ENCODE measurements at places on chromosomes 5 and 9.

DNA sequence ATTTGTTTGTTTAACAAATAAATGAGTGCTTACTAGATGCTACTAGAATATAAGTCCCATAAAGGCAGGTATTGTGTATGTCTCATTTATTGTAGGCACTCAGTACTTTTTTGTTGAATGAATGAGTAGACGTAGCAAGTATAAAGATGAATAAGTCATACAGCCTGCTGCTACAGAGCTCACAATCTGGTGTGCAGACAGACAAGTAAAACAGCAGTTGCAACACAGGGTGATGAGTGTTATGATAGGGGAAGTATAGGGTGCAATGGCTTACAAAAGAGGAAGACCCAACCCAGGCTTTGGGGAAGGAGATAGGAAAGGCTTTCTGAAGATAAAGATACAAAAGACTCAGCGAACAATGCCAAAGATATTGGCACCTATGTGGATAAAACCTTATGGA, 47.7 kb downstream of the SH3RF2 start:
- DNase-seq = no peak

DNA sequence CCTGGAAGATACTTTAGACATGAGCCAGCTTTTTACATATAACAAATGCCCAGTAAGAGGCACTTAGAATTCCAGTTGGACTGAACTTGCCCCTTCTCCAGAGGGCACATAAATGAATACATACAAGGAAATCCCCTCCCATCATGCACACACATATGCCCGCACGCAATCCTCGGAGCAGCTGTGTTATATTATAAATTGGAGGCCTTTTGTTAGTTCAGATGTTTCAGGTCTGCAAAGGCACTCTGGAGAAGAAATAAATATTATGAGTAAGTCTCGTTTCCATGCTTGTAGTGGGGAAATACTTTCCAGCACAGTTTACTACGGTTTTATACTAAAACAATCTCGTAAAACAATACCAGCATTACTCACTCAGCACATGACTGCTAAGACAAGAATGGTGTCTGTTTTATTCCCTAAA, 17.6 kb upstream of the MUSK start:
- DNase-seq = no peak

DNA sequence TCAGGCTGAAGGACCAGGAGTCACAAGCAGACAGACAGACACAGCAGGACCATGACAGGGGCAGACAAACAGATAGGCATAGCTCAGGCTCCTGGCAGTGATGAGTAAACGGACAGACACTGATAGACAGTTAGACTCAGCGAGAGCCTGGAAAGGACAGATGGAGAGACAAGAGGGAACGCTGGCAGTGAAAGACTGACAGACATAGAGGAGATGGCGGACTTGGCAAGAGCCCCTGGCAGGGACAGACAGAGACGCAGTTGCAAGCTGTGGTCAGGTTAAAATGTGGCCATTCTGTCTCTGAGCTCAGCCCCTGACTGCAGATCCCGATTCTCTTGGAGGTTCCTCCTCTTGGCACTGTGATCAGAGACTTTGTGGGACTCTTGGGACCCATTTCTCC, 13.6 kb downstream of the CSF2 start:
- no peak for DNase-seq

- DNase-seq = peak; percentile 25
Measured at GRCh38 chr9:117718085-117718484, 13.9 kb downstream of the TLR4 start.

GRCh38 chr5:3307982-3308621, 287.5 kb upstream of the IRX1 start:
- DNase-seq = no peak

DNA sequence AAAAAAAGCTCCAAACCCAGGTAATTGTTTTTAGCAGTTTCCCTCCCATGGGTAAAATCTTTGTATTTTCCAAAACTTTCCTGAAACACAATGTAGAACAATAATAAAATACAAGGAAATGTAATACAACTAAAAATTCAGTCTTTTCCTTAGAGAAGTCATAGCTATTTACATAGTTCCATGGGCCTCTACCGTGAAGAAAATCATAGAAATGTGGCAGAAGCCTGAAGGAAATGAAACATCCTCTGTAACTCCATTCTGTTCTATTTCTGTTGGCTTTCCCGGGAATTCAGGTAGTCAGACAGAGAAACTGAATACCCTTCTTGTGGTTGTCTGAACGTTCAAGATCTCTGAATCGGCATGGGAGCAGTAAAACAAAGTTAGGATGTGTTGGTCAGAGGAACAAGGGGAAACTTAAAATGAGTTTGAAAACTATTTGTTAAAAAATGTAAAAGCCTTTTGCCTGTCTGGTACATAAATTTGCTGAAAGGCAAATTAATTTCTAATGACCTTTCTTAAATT, 202.4 kb upstream of the ZNF608 start:
- no peak for DNase-seq

DNA sequence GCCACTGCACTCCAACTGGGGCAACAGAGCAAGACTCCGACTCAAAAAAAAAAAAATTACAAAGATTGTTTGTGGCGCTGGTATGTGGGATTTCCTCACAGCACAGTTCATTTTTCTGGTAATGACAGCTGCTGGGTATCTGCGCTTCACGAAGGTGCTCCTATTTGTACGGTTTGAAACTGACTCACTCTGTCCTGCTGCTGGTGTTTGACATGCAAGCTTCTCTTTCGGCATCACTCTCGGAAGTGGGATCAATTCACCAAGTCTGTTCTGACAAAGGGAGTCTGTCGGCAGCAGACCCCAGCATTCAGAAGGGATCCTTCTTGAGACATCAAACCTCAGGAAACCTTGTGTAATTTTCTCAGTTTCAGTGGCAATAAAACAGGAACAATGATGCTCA, 26.3 kb downstream of the MAML1 start:
- DNase-seq = no peak

GRCh38 chr9:126061575-126061974, 265.1 kb upstream of the MVB12B start:
- no peak for DNase-seq

DNA sequence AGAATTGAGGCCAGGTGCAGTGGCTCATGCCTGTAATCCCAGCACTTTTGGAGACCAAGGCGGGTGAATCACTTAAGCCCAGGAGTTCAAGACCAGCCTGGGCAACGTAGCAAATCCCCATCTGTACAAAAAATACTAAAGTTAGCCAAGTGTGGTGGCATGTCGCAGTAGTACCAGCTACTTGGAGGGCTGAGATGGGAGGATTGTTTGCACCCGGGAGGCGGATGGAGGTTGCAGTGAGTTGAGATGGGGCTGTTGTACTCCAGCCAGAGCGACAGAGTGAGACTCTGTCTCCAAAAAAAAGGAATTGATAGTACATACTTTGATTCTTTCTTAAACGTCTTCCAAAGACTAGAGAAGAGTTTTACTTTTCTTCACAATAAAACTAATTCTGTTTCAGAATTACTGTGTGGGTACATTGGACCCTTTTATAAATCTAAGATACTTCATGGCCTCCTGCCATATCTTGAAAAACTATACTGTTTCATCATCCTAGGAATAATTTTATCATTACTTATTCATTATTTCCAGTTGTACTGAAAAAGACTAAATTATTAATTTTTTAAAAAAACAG, 132.0 kb upstream of the GRHPR start:
- DNase-seq = no peak

DNA sequence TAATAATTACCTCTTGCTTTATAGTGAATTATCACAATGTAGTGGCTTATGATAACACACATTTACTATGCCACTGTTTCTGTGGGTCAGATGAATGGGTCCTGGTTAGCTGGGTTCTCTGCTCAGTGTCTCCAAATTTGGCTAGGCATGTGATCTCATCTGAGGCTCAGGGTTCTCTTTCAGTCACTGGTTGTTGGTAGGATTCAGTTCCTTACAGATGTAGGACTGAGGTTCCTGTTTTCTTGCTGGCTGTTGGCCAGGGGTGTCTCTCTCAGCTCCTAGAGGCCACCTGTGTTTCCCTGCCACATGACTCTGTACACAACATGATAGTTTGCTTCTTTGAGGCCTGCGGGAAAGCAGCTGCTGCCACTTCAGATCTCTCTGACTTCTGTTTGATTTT, 7.1 kb downstream of the NFX1 start:
- DNase-seq = peak; percentile 49

DNA sequence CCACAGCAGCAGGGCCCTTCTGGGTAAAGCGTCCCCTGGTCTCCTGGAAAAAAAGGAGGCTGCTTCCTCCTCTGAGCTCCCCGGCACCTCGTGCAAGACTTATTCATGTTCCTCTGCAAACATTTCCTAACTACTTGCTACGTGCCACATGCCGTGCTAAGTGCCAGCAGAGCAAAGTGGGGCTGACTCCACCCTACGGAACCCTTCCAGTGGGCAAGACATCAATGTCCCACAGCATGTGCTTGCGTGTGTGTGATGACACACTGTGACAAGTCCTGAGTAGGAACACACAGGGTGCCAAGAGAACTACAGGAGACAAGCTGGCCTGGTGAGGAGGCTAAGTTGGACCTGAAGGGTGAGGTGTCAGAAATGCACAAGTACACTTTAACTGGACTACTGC, 57.4 kb downstream of the SEMA4D start:
- DNase-seq = no peak

GRCh38 chr9:108463932-108464606, 391.7 kb downstream of the ACTL7B start:
- DNase-seq = no peak

- peak; percentile 50 for DNase-seq
Measured at GRCh38 chr5:154367101-154367500, 78.7 kb upstream of the SAP30L start.

- DNase-seq = peak; percentile 86
Measured at GRCh38 chr5:176629853-176630680, at the start of the genes EIF4E1B and SNCB. EIF4E1B (plus strand) TSS chr5:176630675; CDS start chr5:176642788, 12,113 bp downstream. SNCB (minus strand) TSS chr5:176630534; CDS start chr5:176629654, 880 bp downstream.

DNA sequence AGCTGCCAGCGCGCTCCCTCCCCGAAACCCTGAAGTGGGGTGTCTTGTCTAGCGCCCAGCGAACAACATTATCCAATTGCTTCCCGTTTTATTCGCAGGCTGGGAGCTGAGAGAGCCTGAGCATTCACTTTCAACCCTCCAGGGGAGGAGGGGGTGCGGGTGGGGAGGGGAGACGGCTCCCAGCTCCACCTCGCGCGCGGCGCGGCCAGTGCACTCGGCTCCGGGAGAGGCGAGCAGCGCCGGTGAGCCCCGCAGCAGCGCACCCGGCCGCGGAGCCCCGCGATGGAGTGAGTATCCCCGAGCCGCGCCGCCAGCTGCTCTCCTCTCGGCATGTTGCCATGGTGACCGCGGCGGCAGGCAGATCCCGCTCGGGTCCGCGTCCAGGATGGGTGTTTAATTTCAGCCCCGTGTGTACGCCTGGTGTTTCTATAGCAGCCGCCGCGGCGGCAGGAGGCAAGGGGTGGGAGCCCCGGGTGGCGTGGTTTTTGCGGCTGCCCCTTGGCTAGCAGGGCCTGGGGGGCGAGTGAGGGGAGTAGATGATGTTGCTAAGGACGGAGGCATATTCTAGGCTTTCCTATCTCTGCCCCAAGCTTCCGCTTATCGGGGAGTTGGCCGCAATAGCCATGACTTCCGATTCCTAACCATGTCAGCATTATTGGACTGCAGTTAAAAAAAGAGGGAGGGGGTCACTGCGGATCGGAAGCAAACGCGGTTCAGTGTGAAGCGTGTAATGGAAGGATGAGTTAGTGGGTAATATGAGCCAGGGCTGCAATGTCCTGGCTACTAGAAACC, 139.2 kb upstream of the PALM2AKAP2 start:
- no peak for DNase-seq

GRCh38 chr9:127076860-127077643, 45.4 kb downstream of the ANGPTL2 start:
- no peak for DNase-seq

GRCh38 chr5:163310997-163311396, 126.4 kb upstream of the CCNG1 start:
- DNase-seq = no peak

GRCh38 chr9:121498487-121499176, 1.0 kb downstream of the GGTA1 start:
- peak; percentile 53 for DNase-seq

DNA sequence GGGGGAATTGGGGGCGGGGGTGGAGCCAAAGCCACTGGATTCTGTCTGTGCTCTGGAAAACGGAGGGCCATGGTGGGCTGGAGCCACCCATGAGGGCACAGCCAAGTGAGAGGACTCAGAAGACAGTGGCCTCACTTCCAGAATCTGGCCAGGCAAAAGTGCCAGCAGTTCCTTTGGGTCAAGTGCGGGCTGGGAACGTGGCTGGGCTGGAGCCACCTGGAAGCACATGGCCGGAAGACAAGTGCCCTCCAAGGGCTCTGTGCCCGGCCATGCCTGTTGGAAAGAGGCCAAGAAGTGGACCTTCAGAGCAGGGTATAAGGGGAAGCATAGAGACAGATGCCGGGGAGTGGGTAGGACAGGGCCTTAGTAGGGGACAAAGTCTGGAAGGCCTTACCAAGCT, 11.7 kb upstream of the SH3PXD2B start:
- DNase-seq = no peak

GRCh38 chr9:7324152-7324598, 475.4 kb downstream of the DMAC1 start:
- no peak for DNase-seq

DNA sequence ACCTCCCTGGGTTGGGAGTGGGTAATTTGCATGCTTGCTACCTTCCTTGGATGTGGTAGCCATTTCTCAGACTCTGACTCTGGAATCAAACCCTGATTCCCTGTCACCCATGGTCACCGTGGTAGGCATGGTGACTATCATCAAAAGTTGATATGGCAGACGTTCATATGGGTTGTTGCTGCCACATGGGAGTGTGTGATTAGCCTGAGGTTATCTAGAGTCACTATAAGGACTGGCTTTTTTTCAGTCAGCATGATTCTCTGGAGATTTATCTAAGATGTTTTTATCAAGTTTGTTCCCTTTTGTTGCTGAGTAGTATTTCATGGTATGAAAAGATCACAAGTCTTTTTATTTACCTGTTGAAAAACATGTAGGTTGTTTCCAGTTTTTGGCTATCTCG, 7.0 kb downstream of the RCL1 start:
- DNase-seq = no peak

- no peak for DNase-seq
Measured at GRCh38 chr9:89884356-89885083, 279.7 kb downstream of the GADD45G start.

GRCh38 chr9:113632776-113633590, 169.5 kb downstream of the RGS3 start:
- DNase-seq = no peak

DNA sequence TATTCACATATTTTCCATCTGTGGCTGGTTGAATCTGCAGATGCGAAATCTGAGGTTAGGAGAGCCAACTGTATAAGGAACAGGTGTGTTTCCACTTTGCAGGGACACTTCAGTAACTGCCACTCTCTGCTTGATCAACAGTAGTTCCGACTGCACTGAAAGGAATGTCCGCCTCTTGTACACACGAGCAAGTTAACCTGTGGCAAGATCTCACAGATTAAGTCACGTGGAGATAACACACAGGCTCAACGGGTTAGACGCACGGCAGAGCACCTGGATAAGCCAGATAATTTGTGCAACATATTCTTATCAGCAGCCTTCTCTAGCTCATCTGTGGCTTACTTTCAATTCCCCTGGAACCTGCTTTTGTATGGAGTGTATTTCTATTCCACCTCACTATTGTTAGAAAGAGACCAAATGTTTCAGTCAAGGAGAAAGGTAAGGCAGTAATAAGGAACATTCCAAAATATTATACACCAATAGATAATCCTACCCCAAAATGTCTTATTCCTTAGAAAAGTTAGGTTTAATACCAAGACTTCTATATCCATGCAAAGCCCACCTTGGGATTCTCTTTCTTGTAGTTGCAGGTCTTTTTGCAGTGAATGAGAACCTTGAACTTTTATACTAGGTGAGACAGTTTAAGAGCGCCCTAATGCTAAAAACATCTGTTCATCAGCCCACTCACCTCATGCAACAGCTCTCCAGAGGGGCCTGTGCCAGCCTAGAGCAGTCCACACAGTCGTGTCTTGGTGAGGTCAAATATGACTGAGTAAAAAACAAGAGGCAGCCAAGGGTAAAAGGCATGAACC, 6.5 kb upstream of the C9 start:
- DNase-seq = no peak

All from GM20000 (cell line).